ENCODE measurements at places on chromosomes 1 and 21.

GRCh38 chr1:78884685-78885452 is 121.7 kb downstream of the ADGRL4 start:
- DNase-seq: no peak

DNA sequence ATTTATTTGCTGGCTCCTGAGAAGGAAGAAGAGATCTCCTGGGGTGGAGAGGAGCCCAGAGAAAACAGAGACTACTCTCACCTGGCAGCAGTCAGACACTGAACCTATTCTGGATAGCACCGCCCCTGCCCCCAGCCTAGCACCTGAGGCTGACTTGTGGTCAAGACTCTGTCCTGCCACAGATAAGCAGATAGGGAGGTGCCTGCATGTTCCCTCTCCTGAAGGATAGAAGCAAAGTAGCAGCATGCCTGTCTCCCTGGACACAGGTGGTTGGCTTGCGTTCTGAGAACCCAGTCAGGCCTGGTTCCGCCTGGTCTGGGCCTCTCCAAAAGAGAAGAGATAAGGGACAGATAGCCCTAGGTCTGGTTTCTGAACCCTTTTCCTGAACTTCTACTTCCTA is 1.3 kb upstream of the EFNA3 start:
- no peak for DNase-seq

- no peak for DNase-seq
Observed at GRCh38 chr1:25804964-25805862, 5.2 kb downstream of the SELENON start.

- no peak for DNase-seq
Observed at GRCh38 chr1:38570657-38570975, 289.0 kb downstream of the RRAGC start.

- no peak for DNase-seq
Observed at GRCh38 chr1:159548126-159548525, 12.3 kb upstream of the OR10J5 start.

All from CD4-positive, alpha-beta memory T cell (primary cell).